ENCODE measurements at places on chromosomes 4 and X.

DNA sequence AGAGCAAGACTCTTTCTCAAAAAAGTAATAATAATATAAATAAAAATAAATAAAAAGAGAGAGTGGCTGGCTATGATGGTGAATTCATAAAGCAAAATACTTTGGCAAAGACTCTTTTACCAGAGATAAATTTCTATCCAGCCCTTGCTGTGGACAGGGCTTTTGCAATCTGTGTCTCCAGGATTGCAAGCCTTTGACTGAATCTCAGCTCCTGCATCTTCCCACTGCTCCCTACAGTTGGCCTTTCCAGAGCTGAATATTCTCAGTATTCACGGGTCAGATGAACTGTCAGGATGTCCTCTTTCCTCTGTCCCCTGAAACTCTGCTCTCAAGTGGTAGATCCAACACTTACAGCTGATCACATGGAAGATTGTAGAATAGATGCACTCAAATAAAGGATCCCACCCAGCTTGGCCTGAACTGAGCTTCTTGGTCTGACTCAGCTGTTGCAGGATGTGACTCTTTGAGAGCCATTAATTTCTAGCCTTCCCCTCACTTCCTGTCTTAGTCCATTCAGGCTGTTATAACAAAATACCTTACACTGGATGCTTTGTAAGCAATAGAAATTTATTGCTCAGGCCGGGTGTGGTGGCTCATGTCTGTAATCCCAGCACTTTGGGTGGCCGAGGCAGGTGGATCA is 123.4 kb upstream of the GUCY1A1 start:
- DNase-seq: no peak

- no peak for DNase-seq
Measured at GRCh38 chr4:6693231-6694176, at the start of gene S100P. Gene S100P (plus strand): TSS chr4:6693878. CDS start chr4:6693933, 55 bp downstream.

DNA sequence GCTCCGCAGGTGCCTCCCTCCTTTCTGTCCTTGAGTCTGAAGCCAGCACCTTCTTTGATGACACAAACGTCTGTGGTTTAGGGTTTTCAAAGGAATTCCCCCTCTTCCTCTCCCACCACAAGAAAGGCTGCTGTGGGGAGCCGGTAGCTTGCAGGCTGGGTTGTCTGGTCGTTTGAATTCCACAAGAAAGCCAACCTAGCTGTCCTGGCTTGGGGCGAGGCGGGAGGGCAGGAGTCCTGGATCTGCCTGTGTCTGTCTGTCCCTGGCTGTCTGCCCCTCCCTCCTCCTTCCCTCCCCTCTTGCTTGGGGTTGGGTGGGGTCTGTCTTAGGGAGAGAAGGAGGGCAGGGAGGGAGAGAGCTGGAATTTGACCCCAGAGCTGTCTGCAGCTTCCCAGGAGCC is 56.3 kb downstream of the SHROOM2 start:
- DNase-seq: no peak

GRCh38 chr4:74487771-74488170 is 42.8 kb downstream of the AREG start:
- no peak for DNase-seq

DNA sequence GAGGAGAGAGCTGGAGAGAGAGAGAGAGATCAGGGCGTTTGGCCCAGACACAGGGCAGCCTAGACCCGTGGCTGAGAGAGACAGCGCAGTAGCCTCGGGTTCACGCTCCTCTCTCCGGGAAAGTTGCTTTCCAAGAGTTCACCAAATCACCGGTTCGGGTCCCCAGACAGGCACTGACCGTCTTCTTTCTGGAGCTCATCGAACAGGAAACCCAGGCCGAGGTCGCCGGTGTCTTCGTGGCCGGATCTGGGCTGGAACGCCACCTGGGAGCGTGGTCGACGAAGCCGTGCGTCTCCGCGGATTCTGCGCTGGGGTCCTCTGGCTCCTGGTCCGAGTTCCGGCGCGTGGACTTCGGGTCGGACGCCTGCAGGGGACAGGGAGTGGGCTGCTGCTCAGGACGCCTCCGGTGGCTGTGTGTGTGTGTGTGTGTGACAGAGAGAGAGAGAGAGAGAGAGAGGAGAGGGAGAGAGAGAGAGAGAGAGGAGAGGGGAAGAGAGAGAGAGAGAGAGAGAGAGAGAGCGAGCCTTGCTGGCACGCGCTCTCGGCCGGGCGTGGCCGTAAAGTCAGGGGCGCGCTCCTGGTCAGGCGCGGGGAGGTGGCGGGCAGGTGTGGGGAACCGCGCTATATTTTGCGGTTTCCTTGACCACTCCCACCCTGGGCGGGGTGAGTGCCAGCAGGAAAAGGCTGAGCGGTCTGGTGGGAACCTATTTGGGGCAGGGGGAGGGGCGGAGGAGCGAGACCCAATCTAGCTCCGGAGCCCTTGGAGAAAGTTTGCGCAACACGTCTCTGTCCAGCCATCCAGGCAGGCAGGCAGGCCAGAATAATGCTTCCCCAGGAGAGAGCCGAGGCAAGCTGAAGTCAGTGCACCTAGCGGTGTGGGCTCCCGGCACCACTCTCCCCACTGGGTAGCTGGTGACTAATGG is 62.1 kb downstream of the RHOXF2B start:
- no peak for DNase-seq

GRCh38 chr4:25000639-25001038 is 30.1 kb downstream of the LGI2 start:
- DNase-seq: no peak

- DNase-seq: no peak
Measured at GRCh38 chr4:56086073-56086541, 137.4 kb downstream of the CEP135 start.

- DNase-seq: no peak
Measured at GRCh38 chr4:144562019-144562705, 83.8 kb upstream of the HHIP start.

- DNase-seq: no peak
Measured at GRCh38 chrX:110569506-110569905, 210.9 kb downstream of the RTL9 start.

DNA sequence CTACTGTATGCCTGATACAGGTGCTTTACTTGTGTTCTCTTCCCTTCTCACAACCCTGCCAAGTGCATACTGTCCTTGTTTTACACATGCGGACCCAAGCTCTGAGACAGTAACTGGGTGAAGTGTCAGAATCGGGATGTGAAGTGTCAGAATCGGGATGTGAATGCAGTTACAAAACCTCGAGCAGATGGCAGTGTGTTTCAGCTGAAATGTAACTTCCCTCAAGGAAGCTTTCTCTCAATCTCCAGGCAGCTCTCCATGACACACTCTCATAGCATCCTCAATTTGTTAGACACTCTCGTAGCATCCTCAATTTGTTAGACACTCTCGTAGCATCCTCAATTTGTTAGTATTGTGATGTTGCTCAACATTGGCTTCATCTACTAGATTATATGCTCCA is 1.1 kb upstream of the HPSE start:
- DNase-seq: no peak

DNA sequence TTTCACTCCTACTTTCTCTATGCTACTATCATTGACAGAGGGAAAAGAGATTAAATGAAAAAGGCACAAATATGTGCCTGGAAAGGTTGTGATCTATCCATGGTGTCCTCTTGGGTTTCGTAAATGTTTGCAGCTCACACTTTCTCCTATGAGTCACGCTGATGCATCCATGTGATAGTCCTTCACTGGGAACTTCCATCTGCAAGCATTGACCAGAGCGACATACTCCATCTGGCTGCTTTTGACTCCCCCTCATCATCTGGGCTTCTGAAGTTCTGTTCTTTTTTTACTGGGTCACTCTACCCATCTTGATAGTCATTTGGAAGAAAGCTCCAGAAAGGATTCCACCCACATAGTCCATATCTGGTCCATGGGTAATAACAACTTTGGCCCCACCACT is 84.7 kb upstream of the NDST3 start:
- DNase-seq: no peak

- DNase-seq: no peak
Measured at GRCh38 chr4:54056360-54056759, 8.0 kb downstream of the CHIC2 start.

GRCh38 chr4:95409127-95409526 is 139.6 kb downstream of the UNC5C start:
- DNase-seq: no peak

DNA sequence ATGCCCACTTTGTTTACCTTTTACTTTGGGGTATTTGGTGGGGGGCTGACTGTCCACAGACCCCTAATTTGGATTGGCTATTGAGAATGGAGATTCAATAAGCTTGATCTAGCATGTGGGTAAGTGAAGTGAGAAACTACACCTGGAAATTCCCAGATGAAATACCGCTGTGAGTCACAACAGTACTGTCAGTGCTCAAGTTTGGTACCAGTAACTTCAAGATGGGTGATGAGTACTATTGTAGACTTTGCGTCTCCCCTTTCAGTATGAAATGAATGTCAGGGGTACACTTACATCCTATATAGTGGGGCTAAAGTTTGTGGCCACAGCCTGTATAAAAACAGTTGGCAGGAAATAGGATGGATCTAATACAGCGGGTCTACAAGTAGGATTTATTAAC is 33.3 kb downstream of the HMGN5 start:
- no peak for DNase-seq

DNA sequence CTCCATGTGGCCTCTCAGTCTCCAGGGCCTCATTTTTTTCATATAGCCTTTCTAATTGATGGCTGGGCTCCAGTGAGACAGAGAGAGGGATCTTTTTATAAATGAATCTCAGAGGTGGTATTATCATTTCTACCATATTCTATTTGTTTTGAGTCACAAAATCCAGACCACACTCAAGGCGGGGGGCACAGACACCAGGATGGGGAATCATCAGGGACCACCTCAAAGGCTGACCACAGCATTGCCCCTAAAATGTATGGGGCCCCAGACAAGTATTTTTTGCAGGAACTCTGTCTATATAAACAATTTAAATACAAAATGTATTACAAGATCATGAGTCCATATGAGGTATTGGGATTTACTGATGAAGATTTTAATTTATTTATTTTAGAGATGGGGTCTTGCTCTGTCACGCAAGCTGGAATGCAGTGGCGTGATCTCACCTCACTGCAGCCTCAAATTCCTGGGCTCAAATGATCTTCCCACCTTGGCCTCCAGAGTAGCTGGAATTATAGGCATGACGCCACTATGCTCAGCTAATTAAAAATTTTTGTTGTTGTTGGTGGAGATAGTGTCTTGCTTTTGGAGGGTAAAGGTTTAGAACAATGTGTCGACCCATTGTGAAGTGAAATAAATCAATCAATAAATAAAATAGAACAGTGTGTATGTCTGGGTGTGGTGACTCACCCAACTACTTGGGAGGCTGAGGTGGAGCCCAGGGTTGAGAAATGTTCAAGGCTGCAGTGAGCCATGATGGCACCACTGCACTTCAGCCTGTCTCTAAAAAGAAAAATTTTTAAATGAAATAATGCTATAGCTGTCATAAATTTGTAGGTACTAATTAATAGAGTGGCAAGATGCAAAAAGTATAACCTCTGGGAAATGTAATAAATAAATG is 29.4 kb downstream of the WDR13 start:
- no peak for DNase-seq

DNA sequence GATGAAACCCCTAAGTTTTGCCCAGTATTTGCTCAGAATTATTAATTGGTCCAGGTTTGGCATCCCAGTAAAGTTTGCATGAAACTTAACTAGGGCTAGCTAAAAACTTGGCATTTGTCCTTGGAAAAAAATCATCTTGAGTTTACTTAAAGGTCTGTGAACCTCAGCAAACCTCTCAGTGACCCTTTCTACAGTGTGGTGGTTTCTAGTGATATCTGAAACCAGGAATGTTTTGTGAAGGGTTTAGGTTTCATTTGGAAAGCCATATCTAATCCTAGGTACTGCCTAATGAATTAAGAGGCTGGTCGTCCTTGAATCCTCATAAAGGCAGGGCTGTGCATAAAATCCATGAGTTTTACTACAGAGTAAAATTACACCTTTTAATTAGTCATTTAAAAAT is 218.5 kb upstream of the ANKRD50 start:
- DNase-seq: no peak

DNA sequence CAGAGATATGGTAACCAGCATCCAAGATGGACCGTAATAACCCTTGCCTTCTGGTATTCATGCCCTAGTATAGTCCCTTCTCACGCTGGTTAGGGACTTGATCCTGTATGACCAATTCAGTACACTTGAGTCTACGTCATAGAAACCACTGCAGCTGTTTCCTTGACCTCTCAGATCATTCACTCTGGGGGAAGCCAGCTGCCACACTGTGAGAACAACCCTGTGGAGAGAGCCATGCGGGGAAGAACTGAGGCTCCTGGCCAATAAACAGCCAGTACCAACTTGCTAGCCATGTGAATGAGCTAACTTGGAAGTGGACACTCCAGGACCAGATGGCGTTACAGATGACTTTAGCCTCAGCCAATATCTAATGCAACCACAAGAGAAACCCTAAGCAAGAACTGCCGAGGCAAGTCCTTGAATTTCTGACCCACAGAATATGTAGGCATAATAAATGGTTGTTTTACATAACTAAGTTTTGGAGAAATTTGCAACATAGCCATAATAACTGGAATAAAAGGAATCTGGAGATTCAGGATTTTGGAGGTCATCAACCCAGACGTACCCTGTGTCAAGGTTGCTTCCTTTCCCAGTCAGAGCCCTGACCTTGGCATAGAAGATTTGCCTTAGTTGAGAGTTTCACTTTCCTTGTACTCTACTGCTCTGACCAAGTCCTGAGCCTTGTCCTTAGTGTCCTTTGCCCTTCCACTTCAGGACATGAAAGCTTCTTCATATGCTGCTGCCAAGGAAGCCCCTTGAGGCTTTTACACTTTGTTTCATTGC is 87.3 kb upstream of the ZNF81 start:
- DNase-seq: no peak

DNA sequence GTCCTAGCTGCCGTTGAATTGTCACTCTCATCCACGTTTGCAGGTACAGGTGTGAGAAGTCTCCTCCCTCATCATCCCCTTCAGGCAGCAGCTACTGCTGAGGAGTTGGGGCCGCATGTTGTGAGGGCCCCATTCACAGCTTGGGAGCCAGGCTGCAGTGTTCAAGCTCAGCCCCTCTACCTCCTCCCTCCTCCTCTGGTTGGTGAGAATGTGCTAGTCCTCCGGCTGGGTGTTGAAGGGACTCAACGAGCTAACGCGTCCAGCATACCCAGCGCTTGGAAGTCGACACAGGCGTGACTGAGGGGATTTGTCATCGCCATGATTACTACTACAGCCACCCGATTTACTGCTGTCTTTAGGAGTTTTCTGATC is 82.0 kb upstream of the PSAPL1 start:
- DNase-seq: no peak

DNA sequence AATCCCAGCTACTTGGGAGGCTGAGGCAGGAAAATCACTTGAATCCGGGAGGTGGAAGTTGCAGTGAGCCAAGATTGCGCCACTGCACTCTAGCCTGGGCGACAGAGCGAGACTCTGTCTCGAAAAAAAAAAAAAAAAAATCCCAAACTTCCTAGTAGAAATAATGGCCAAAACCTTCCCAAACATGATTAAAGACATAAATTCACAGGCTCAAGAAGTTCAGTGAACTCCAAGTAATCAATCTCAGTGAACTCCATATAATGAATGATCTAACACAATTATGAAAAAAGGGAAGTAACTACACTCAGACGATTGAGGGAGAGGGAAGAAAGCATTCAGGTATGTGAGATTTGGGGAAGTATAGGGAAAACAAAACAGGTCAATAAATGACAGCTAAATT is 6.5 kb downstream of the FUNDC1 start:
- DNase-seq: no peak

GRCh38 chrX:108025376-108025775 is 19.5 kb upstream of the VSIG1 start:
- DNase-seq: no peak

GRCh38 chrX:77398330-77398954 is 48.7 kb upstream of the FGF16 start:
- no peak for DNase-seq

- DNase-seq: no peak
Measured at GRCh38 chrX:39627257-39627656, 470.5 kb downstream of the BCOR start.

GRCh38 chrX:23435108-23435507 is 100.5 kb downstream of the PTCHD1 start:
- DNase-seq: no peak

GRCh38 chrX:2536141-2536540 is 35.4 kb upstream of the DHRSX start:
- DNase-seq: no peak

All from stimulated activated CD4-positive, alpha-beta T cell treated with anti-CD3 and anti-CD28 coated beads, Interleukin-1b, Interleukin-23, amount 100 ng/mL, for 1 hour (primary cell).